ENCODE measurements at places on chromosomes 13 and 19. TPM values are rescaled to one million over a fixed set of nuclear protein-coding genes. Genes with fewer than 3 reads are reported as not detected.

MPND gene
- 5.8 TPM for total RNA-seq

PGLYRP2 gene
- total RNA-seq = not detected

GNG7 gene
- 3.2 TPM for total RNA-seq

ETV2 gene
- total RNA-seq = not detected

ZNF180 gene
- total RNA-seq = 9.6 TPM

COLGALT1 gene
- 73.7 TPM for total RNA-seq

ZNF724 gene
- total RNA-seq = not detected

SERTM1 gene
- total RNA-seq = not detected

COG3 gene
- 20.3 TPM for total RNA-seq

UGGT2 gene
- total RNA-seq = 116 TPM

SBSN gene
- total RNA-seq = not detected

TMPRSS9 gene
- 0.42 TPM for total RNA-seq

GPR18 gene
- not detected for total RNA-seq

MEIOSIN gene
- total RNA-seq = not detected

ERICH6B gene
- not detected for total RNA-seq

TPM4 gene
- 964 TPM for total RNA-seq

CEACAM4 gene
- total RNA-seq = not detected

THOP1 gene
- 31.3 TPM for total RNA-seq

GRK1 gene
- not detected for total RNA-seq

HCST gene
- 4.5 TPM for total RNA-seq

Data from thoracic aorta (tissue), 2 donors.